ENCODE measurements at places on chromosomes 6 and 20. TPM values are rescaled to one million over a fixed set of nuclear protein-coding genes. Genes with fewer than 3 reads are reported as not detected.

- peak; percentile 64 for DNase-seq
These were observed 190.9 kb downstream of the MAFB start for GRCh38 chr20:40497899-40498691.

DNA sequence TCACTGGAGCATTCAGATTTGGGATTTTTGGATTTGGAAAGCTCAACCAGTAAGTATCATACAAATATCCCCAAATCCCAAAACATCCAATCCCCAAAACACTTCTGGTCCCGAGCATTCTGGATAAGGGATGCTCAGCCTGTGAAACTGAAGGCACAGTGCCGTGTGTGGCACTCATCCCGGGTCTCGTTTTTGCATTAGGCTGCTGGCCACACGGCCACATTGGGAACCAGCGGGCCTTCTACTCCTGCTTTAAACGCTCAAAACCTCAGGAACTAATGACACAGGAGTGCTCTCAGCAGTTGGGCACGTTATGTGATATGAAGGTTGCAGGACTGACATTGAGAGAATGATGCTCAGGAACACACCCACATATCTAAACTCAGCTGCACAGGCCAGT lies 35.6 kb downstream of the PSMG4 start:
- DNase-seq, result no peak

DNA sequence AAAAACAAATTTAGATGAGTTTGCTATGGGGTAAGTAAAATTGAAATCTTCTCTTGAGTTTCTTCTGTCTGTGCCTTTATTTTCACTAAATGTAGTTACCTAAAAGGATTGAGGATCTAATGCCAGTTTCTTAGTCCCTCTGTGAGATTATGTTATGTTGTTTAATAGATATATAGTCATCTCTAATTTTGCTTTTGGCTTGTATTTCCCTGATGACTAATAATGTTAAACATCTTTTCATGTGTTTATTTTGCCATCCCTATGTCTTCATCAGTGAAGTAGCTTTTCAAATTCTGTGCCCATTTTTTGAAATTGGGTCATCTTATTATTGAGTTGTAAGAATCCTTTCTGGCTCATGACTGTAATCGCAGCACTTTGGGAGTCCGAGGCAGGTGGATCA lies 13.7 kb downstream of the QRSL1 start:
- no peak for DNase-seq

DNA sequence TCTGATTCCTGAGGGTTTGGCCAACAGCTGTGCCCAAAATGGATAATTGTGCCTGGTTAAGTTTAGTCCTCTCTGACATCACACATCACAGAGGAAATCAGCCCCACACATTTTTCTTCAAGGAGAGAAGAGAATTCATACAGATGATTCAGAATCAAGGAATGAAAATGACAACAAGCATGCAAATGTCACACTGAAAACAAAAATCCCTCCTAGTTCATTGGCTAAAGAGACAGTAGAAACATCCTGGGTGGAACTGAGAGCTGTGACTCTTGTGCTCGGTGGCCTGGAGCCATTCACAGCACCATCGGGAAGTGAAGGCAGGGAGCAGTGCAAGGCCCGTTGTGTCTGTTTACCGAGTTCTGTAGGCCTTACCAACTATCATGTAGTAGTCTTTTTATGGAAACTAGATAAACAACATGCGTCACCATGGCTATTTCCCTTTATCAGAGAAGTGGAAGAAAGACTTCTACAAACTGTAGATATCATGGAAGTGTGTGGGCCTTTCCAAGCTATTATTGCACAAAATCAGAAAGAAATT lies 81.7 kb upstream of the TENT5A start:
- peak; percentile 74 for DNase-seq

DNA sequence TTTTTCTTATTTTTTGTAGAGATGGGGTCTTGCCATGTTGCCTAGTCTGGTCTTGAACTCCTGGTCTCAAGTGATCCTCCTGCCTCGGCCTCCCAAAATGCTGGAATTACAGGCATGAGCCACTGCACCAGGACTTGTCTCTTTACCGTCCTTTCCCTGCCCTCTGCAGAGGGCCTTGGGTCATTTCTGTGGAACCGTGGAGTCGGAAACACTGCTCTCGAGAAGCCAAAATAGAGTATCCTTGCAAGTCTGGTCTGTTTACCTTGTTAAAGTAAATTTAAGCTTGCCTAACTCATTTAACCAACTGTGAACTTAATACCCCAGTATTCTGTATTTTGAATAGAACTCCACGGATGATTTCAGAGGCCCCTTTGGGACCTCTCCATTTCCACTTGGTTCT lies 51.4 kb downstream of the KDM1B start:
- no peak for DNase-seq

- DNase-seq, result no peak
These were observed 39.3 kb downstream of the GTF2H5 start for GRCh38 chr6:158207422-158207788.

DNA sequence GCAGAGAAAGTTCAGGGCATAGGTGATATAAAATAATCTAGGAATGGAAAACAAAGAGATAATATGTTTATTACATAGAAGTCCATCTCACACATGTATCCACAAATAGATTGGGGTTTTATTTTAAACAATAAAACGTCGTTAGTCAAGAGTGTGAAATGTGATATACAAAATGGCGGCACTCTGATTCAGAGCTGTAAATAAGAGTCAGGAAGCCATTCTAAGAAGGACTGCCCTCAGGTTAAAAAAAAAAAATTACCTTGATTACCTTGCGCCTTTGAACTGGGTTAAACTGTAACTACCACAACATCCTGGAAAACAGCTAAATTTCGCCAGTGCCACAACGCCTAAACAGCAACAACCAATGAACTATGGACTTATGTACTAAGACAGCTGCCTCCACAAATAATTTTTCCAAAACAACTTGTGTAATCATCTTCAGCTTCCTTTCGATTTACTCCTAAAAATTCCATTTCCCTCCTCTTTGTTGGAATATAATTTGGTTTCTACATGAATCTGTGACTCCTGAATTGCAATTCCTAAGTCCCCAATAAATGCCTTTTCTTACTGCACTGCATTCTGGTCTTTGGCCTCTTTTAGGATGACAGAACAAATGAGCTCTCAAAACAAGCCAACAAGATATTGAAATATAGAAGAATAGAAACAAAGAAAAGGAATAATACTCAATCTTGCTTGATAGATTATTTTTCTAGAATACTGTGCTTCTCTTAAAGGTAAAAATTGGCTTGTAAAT lies 1019.5 kb upstream of the MAP3K7 start:
- no peak for DNase-seq

- peak; percentile 92 for DNase-seq
These were observed 2.7 kb upstream of the TRERF1 start for GRCh38 chr6:42454428-42454791.

GRCh38 chr6:156107624-156108101 lies 652.0 kb upstream of the NOX3 start:
- DNase-seq, result no peak

GRCh38 chr20:19232997-19233794 lies 20.8 kb downstream of the SLC24A3 start:
- DNase-seq, result no peak

DNA sequence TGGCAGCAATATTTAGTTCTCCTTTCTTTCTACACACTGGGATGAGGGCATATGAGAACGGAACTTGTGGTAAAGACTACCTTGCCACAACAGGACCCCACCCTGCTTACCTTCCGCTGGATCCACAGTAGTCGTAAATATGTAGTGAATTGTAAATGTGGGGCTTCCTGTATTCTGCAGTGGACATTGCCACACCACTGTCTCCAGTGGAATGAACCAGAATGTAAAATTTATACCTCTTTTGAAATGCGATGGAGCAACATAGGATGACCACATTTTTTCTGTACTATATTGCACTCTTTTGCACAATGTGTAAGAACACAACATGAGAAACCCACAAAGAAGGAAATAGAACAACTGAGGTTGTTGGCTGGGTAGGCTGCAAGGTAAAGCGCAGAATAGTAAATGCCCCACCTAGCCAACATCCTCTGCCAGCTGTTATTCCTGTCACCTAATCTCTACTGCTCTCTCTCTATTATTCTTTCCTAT lies 16.1 kb upstream of the RIPOR2 start:
- peak; percentile 26 for DNase-seq

DNA sequence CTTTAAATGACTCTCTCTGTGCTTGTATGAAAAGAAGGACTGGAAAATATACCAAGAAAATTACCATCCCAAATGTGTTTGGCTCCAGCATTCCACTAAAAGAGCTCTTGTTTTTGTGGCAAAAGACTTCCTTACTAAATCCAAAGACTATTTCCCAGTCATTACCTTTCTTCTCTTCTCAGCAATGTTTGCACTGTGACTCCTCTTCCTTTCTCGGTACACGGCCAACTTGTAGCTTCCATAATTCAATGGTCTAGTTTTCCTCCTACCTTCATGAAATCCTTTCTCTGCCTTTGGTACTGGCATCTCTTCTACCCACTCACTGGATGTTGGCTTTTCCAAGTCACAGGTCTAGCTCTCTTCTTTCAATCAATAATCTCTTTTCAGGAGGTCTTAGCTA lies 568.5 kb upstream of the JAG1 start:
- DNase-seq, result no peak

- no peak for DNase-seq
These were observed 58.2 kb downstream of the SPACA1 start for GRCh38 chr6:88105741-88106340.

DNA sequence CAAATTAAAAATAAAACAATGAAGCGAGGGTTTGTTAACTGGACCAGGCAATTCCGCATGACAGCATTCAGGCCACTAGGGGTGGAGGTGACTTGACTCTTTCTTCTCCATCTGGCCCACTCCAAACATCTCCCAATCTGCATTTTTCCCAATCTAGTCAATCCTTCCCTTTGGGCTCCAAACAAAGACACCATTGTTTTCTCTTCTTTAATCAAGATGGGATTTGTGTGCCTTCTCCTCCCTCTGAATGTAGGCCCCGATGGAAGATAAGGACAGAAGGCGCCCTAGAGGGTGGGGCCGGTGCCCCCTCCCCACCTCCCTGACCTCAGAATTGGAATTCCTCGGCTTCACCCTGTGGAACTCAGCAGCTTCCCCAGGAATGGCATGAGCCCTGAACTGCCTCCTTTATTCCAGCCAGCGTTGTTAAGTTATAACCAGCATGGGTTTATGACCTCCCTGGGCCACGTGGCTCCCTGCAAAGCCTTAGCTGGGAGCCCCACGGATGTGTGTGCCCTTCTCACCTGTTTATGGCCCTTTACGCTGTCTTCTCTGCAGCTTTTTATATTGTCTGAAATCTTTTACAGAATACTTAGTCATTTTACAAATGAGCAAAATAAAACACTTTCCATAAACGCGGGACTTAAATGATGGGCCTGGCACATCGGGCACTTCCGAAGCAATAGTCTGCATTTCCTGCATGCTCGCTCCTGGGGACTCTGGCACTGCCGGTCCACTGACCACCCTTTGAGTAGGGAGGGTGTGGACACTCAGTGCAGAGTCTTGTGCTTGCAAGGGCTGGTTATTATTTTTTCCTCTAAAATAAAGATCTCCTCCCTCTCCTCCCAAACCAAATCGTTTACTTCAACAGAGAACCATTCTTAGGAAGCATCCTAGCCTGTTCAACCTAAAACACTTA lies 24.5 kb downstream of the OVOL2 start:
- DNase-seq, result no peak

DNA sequence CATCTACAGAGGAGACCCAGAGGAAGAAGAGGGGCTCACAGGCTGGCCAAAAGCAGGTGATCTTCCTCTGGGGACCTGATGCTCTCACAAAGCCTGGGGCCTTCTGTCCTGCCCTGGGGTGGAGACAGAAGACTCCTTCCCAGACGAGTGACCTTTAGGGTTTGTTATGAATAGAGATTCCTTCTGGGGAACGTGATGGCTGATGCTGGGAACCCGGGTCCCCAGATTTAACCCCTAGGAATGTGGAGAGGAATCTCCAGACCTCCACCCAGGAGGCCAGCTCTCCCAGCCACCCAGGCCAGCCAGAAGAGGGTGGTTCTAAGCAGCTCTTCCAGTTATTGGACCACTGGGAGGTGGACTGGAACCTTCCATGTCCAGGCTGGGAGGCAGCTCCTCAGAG lies 16.8 kb upstream of the CCN5 start:
- no peak for DNase-seq

GRCh38 chr6:125586074-125586473 lies 163.4 kb upstream of the HEY2 start:
- DNase-seq, result no peak

DNA sequence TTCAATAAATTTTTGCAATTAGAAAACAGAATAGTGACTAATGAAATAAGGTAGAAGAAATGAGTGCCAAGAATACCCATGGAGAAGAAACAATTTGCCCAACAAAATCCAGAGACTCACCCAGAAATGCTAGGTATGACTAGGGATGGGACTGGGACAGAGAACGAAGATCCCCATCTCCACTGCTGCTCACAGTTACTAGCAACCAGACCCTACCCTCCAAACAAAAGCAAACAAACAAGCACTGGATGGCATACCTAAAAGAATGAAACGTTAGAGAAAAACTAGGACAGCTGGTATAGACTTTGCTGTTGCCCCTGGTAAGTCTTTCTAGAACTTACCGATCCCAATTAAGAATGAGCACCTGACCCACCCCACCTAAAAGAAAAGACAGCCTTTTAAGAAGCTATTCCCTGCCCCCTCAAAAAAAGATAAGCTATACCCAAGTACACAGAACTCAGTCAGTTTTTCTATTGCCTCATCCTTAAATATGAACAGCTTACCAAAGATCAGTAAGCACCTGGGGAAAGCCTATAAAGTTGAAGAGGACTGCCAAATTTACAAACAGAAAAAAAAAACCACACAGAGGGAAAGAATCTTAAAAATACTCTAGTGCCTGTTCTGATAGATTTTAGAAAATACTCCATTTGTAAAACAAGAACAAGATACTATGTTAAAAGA lies 31.7 kb downstream of the REPS1 start:
- no peak for DNase-seq

- no peak for DNase-seq
These were observed 127.2 kb downstream of the PLCB4 start for GRCh38 chr20:9196110-9196509.

TINAG gene
- 0.09 TPM for polyA plus RNA-seq

ALDH8A1 gene
- 0.23 TPM for polyA plus RNA-seq

RALGAPA2 gene
- 7.2 TPM for polyA plus RNA-seq

GUCA1A gene
- not detected for polyA plus RNA-seq

EPPIN gene
- not detected for polyA plus RNA-seq

KIAA1586 gene
- polyA plus RNA-seq, result 3.1 TPM

NDUFAF5 gene
- 55.7 TPM for polyA plus RNA-seq

SIRPD gene
- polyA plus RNA-seq, result not detected

CENPB gene
- polyA plus RNA-seq, result 67.4 TPM

Measured in right cardiac atrium (tissue), 5 donors.